ENCODE measurements at places on chromosomes 1 and 21. TPM values are rescaled to one million over a fixed set of nuclear protein-coding genes. Genes with fewer than 3 reads are reported as not detected.

GRCh38 chr1:228405979-228406228, 731 bp downstream of the TRIM11 start:
- H3K4me1 ChIP-seq: peaks cover 20% of the 10 kb centered on the region
- H3K36me3 ChIP-seq: peaks cover 7% of the 10 kb centered on the region
- H3K4me3 ChIP-seq: peak overlapping the region; percentile 91
- H3K27me3 ChIP-seq: no peaks in the 10 kb centered on the region
- DNase-seq: no peak

DNA sequence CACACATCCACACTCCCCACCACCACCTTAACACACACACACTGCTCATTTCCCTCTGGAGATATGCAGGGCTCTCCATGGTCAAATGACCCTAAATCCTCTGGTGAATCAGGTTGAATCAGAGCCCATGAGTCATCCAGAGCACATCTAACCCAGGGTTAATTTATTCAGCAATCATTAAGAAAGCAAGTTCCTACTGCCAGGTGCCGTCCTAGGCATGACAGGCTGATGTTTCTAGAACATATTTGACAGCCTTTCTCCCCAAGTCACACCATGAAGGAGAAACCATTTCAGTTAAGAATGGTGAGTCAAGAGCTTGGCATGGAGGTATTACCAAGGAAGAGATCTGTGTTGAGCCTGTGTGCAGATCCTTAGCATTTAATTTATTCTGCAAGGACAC, 194.3 kb upstream of the CAMK1G start:
- DNase-seq: no peak
- no peaks in the 10 kb centered on the region for H3K36me3 ChIP-seq
- H3K4me3 ChIP-seq: no peak overlapping the region
- no peak overlapping the region for H3K27ac ChIP-seq
- H3K27me3 ChIP-seq: no peaks in the 10 kb centered on the region
- no peaks in the 10 kb centered on the region for H3K4me1 ChIP-seq

- no peak overlapping the region for H3K4me3 ChIP-seq
- H3K27ac ChIP-seq: no peak overlapping the region
Measured at GRCh38 chr1:58155418-58156123, 391.0 kb downstream of the OMA1 start.

Gene CEP104
- polyA plus RNA-seq: 5.5 TPM

GRCh38 chr1:95716550-95716949, 482.5 kb downstream of the RWDD3 start:
- H3K27ac ChIP-seq: no peak overlapping the region
- H3K4me3 ChIP-seq: no peak overlapping the region
- no peak for DNase-seq

DNA sequence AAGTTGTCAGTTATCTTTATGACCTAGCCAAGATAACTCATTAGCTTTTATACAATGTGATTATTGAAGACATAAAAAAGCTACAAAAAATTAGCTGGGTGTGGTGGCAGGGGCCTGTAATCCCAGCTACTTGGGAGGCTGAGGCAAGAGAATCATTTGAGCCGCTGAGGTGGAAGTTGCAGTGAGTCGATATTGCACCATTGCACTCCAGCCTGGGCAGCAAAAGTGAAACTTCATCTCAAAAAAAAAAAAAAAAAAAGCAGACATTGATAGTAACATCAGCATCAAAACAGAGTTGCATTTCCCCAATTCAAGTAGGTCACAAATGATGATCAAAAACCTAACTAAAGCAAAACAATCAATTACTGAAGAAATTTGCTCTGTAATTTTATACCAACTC, 191.4 kb downstream of the PTGER3 start:
- H3K4me3 ChIP-seq: no peak overlapping the region
- DNase-seq: no peak
- H3K27ac ChIP-seq: no peak overlapping the region
- H3K27me3 ChIP-seq: no peaks in the 10 kb centered on the region
- H3K36me3 ChIP-seq: no peaks in the 10 kb centered on the region

DNA sequence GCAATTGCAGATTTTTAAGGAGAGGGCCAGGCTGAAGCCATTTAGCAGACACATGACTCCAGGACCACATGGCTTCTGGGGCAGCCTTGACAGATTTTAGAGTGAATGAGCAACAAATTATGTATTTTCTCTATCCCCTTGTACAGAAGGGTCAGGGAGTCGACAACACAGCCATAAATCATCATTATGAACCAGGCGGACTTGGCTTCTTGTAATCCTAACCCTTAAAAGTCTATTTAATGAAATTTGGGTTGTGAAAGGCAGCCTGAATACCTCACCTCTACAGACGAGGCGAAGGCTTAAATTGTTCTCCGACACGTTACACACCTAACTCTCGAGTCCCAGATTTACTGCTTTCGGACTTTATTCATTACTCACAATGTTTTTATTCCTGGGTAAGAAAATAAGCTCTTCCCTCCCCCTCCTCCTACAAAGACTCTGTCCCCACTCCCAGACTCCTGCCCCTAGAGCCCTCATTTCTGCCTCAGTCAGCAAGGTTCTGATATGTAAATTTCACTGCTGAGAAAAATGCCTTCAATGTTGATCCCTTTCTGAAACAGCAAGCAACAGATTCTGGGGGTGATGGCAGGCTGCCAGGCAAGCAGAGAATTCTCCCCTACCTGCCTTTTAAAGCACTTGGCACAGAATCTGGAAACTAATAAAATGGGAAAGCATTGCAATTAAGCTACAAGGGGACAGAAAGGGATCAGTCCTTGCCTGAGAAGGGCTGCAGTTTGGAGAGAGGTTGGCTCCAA, 51.6 kb downstream of the PLPP3 start:
- no peak for DNase-seq
- no peaks in the 10 kb centered on the region for H3K27me3 ChIP-seq

Gene CASP9
- 11.5 TPM for polyA plus RNA-seq

Measured in heart left ventricle (tissue), 16 donors.